ENCODE measurements at places on chromosomes 7 and 10.

- no peak for DNase-seq
Observed at GRCh38 chr10:70513848-70514309, 35.3 kb downstream of the PALD1 start.

DNA sequence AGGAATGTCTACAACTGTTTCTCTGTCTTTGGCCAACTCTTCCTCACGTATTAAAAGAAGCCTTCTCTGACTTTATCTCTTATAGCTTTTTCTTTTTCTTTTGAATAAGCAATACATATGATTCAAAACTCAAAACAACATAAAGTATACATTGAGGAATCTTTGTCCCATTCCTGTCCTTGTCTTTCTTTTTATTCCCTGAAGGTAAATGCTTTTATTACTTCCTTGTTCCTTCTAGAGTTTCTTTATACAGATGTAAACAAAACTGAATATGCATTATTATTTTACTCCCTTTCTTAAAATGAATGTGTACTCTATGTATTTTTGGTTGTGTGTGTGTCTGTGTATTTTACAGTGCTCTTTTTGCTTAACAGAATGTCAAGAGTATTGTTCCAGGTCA lies 170.1 kb downstream of the CHN2 start:
- no peak for DNase-seq

DNA sequence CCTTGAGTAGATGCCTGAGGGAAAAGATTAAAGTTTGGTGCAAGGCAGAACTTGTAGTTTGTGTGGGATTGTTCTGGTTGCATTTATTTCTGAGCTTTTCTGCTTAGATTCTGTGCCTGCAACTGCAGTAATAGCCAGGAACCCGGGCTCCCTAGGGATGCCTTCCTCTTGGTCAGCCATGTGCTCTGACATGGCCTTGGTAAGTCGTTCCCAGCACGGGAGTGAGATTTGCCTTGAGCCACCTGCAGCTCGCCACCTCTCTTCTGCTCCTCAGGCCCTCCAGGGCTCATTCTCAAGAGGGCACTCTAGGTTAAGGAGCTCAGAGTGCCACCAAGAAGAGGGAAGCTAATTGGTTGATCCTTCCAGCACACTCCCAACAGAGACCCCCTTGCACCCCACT lies 350.6 kb upstream of the MKI67 start:
- no peak for DNase-seq

DNA sequence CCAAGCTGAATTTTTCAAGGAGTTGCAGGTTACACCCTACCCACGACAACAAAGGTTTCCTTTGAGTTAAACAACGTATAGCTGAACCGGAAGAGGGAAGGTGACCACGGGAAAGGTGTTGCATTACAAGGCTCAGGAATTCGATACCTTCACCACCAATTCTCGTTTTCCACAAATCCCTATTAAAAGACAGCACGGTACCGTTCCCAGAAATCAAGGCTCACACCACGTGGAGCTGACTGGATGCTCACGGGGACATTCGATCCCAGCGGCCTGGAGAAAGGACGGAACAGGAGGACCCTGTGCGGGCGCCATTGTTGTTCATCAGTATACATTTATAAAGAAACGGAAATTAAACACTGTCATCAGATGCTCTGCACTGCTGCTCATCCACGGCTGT lies 56.4 kb downstream of the CTBP2 start:
- no peak for DNase-seq

GRCh38 chr10:119517235-119518141 lies 25.0 kb downstream of the RGS10 start:
- peak; percentile 64 for DNase-seq

DNA sequence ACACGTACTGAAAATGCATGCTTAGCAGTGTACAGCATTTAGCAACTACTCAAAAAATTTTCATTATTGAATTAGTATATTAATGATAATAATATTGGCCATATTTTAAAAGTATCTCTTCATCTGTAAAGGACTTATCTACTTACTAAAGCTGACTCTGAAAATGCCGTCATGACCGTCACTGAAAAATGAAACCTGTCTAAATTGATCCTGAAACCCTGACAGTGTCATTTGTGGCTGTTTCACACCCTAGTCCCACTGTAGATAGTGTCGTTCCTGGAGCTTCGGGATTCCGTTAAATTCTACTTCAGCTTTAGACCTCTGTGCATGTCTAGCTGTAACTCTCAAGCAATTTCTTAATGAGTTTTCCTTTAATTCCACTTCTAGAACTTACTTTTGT lies 35.8 kb upstream of the EZH2 start:
- no peak for DNase-seq

DNA sequence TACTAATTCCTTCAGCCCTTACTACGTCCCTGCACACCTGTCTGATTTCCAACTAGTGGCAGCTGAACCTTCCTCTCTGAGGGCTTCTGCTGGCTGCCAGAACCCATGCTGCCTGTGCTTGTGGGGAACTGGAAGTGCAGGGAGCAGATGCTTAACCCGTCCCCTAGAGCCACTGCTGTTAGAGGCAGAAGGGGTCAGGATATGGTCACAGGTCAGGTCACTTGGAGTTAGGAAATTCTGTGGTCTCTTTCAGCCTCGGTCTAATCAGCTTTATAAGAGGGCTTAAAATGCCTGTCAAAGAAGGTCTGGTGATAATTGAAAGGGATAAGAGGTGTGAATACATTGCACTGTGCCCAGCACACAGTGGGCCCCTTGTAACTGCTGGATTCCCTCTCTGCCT lies 82.0 kb downstream of the PLPP4 start:
- no peak for DNase-seq

DNA sequence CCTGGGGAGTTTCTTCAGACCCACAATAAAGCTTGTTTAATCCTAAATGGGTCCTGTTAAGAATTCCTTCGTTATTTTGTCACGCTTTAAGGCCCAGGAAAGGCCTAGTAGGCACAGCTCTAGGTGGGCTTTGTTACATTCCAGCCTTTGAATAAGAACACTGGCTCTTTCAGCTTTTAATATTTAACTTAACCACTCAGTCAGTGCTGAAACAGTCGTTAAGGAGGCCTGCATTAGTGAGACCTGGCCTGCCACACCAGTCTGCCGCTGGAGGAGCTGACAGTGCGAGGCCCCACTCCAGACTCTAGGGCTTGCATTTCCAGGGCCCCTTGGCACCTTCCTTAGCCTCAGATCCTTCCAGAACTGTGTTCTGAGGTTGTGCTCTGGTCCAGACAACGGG lies 351.4 kb downstream of the GLRX3 start:
- DNase-seq: no peak

DNA sequence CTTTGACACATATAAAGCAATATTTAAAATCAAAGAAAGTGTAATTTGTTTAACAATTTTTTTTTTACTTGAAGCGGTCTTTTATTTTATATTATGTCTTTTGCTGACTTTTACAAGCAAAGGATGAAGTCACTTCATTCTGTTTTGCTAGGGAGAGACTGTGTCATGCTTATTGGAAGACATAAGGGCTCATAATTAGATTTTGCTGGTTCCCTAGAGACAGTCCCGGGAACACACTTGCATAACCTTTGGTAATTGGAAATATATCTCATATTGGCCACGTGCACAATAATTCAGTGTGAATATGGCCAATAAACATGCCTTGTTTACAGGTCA lies 448 bp upstream of the NET1 start:
- no peak for DNase-seq

DNA sequence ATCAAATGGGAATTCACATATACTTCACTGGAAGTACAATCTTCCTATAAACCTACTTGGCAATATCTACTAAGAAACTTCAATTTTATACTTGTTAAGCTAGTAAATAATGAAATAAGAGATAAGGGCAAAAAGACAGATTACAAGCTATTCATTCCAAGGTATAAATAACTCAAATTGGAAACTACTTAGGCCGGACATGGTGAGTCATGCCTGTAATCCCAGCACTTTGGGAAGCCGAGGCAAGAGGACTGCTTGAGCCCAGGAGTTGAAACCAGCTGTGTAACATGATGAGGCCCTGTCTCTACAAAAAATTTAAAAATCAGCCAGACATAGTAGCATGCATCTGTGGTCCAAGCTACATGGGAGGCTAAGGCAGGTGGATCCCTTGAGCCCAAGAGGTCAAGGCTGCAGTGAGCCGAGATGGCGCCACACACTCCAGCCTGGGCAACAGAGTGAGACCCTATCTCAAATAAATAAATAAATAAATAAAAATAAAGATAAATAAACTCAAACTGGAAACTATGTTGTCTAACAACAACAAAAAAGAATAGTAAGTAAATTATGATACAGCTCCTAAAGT lies 37.6 kb downstream of the ARHGAP21 start:
- DNase-seq: no peak

DNA sequence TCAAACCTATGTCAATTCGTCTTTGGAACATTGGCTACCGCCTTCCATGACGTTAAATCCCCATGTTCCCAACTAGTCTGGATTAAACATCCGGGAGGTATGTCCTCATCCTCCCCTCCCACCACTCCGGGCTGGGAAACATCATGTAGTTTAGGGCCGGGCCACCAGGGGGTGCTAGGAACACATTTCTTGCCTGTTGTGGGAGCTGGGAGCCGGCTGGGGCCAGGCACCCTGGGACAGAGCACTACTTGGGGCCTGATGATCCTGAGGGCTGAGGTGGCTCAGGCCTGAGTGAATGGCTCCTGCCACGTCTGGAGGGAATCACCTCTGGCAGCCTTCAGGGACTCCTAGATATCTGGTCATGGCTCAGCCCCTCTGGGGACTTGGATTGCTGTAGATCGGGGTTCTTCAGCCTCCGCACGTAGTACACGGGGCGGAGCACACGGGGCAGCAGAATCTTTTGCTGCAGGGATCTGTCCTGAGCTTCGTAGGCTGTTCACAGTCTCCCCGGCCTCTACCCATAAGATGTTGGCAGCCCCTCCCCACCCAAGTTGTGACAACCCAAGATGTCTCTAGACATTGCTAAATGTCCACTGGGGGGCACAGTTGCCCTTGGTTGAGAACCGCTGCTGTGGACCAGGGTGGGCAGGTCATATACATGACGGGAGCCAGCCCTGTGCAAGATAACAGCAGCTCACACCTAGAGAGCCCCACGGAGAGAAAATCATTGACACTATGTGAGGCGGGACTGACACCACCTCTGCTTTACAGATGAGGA lies 141.2 kb upstream of the ZNF716 start:
- DNase-seq: peak; percentile 43

GRCh38 chr10:133249094-133249780 lies 11.6 kb downstream of the VENTX start:
- no peak for DNase-seq

DNA sequence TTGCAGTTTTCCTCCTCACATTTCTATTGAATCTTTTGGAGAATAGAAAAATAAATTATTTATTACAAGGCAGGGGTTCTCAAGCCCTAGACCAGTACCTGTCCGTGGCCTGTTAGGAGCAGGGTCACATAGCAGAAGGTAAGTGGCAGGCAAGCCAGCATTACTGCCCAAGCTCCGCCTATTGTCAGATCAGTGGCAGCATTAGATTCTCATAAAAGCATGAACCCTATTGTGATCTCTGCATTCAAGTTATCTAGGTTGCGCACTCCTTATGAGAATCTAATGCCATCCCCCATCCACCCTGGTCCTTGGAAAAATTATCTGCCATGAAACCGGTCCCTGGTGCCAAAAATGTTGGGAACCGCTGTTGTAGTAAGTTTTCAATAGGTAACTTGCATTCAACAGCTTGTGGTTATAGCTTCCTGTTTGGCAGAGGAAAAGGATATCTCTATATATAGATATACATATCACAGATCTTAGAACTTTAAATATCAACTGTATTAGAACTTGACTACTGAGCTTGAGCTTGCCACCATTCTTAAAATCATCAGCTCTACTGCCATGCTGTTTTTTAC lies 165.1 kb downstream of the AHR start:
- DNase-seq: no peak

DNA sequence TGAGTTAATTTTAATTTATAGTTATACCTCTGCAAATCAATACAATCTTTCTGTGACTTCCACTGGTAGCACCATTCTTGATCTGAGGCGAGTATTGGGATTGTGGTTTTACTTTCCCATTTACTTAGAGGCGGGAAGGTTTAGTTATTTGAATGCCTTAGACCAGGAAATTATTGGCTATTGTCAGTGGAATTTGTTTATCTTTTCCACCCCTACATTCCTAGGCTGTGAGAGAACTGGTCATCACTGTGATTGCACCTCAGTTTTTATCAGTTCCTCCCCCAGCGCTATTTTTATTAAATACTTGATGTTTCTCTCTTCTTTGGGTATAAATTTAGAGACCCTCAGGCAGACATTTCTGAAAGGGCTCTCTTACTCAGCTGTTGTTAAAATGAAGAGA lies 29.9 kb downstream of the CDK14 start:
- DNase-seq: no peak

DNA sequence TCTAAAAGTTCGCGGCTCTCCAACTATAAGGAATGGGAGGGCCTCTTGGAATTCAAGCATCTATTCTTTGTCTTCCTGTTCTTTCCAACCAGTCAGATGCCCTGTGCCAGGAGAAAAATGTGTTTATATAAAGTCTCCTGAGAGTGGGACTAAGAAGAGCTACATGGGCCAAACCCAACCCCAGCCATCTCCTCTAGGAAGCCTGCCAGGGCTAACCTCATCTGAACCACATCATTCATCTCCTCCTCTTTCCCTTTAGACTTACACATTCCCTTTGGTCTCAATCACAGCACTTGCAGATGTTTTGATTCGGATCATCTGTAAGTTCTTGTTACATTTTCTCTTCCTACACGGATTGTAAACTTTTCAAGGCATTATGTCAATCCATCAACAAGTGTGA lies 62.6 kb downstream of the DOCK4 start:
- DNase-seq: no peak

DNA sequence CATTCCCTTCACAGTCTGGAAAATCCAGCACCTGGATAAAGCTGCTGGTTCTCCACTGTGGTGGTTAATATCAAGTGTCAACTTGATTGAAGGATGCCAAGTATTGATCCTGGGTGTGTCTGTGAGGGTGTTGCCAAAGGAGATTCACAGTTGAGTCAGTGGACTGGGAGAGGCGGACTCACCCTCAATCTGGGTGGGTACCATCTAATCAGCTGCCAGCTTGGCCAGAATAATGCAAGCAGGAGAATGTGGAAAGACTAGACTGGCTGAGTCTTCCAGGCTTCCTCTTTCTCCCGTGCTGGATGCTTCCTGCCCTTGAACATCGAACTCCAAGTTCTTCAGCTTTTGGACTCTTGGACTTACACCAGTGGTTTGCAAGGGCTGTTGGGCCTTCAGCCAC lies 48.4 kb downstream of the C10orf143 start:
- no peak for DNase-seq

GRCh38 chr10:76282061-76283025 lies 850.9 kb downstream of the LRMDA start:
- DNase-seq: no peak

- no peak for DNase-seq
Observed at GRCh38 chr7:137966641-137967142, 35.2 kb downstream of the CREB3L2 start.

DNA sequence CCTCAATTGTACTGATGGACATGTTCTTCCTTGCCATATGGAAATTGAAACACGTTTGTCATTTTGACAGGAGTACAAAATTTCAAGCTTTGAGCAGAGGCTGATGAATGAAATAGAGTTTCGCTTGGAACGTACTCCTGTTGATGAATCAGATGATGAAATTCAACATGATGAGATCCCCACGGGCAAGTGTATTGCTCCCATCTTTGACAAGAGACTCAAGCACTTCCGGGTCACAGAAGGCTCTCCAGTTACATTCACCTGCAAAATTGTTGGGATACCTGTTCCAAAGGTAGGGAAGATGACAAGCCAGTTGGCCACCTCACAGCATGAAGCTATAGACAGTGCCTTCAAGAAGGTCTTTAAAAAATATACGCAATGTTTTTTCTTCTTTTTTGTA lies 43.1 kb downstream of the ATOH7 start:
- DNase-seq: no peak

GRCh38 chr7:17986851-17987250 lies 40.8 kb downstream of the PRPS1L1 start:
- no peak for DNase-seq

- DNase-seq: no peak
Observed at GRCh38 chr10:8035641-8036470, 18.6 kb upstream of the GATA3 start.
